ENCODE measurements at places on chromosomes 5 and 9. TPM values are rescaled to one million over a fixed set of nuclear protein-coding genes. Genes with fewer than 3 reads are reported as not detected.

The PCDHA1 gene
- not detected for total RNA-seq

The G3BP1 gene
- total RNA-seq: 212 TPM

The FCN2 gene
- total RNA-seq: not detected

The IRGM gene
- total RNA-seq: not detected

The DNAI1 gene
- total RNA-seq: not detected

The HMMR gene
- 11.8 TPM for total RNA-seq

The CCDC152 gene
- total RNA-seq: 0.33 TPM

The GHR gene
- total RNA-seq: 2.4 TPM

The EIF4E1B gene
- total RNA-seq: not detected

The JAKMIP2 gene
- total RNA-seq: not detected

The ZNF608 gene
- total RNA-seq: 18.2 TPM

The NXNL2 gene
- total RNA-seq: not detected

The IFNE gene
- 1.6 TPM for total RNA-seq
